Stimulated activated CD4-positive, alpha-beta T cell treated with anti-CD3 and anti-CD28 coated beads, Interleukin-15, amount 100 ng/mL, for 48 hours (primary cell): ENCODE measurements at places on chromosomes 5 and 9.

DNA sequence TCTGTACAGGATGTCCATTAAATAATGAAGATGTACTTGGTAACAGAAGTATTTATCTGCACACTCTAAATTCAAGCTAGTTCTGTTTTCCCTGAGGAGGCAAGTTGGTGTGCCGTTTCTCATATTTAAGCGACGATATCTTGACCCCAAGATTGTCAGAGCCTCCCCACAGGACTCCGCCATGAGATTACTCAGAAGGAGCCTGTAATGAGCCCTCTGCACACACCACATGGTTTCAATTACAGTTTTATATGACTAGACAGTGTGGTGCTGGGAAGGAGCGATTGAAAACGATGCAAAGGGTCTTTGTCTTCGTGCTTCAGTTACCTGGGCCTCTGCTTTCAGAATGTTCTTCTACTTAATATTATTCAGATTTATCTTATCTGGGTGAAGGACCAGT lies 840.4 kb upstream of the WWC1 start:
- DNase-seq = no peak

- no peak for DNase-seq
These were observed 45.5 kb upstream of the KIF2A start for GRCh38 chr5:62260513-62260912.

DNA sequence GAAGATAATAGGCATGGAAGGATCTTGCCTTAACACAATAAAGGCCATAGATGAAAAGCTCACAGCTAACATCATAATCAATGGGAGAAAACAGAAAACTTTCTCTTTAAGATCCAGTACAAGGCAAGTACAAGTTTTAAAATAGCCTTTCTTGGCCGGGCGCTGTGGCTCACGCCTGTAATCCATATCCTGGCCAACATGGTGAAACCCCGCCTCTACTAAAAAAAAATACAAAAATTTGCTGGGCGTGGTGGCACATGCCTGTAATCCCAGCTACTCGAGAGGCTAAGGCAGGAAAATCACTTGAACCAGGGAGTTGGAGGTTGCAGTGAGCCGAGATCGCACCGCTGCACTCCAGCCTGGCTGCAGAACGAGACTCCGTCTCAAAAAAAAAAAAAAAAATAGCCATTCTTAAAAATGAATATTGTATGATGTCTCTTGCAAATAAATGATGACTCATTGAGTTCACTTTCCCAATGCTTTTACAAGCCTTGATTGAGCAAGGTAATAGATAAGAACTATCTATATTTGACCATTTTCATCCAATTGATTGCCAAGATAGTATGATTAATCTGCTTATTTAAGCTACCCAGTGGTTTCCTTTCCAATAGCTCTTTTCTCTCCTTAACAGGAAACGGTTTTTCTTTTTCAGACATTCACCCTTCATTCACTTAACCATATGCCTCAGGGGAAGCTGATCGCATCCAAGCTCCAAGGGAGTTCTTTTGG lies 15.8 kb downstream of the CCDC152 start:
- no peak for DNase-seq

DNA sequence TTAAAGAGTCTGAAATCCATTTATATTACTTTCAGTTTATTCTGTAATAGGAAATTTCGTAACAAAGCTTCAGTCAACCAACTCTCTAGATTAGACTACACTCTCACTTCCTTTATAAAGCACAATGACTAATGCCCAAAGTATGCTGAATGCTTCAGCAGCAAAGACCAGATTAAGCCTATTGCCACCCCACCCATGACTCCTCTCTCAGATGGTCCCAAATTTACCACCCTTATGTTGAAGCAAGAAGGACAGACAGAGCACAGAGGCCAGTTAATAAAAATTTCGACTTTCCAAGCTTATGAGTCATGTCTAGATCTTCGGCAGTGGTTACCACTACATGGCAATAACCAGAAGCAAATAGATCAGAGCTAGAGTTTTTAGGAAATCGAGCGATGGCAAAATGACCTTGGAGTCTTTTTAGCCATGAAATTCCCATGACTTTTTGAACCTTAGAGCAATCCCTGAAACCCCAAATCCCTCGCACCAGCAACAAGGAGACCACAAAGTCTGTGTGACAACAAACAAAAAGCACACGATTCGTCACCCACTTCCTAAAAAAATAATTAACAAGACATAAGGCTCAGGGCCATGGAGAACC lies 287.8 kb upstream of the RASA1 start:
- DNase-seq = no peak

DNA sequence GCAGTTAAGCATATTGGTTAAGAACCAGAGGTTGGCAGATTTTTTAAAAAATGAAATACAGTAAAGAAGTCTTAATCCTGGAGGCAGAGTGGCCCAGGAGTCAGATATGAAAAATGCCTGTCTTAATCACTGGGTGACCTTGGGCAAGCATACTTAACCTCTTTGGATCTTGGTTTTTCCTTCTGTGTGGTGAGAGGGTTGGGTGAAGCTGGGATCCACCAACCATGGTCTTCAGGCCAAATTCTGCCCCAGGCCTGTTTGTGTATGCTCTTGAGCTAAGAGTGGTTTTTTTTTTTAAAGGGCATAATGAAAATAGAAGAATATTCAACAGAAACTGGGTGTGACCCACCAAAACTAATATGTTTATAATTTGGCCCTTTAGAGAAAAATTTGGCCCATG lies 20.0 kb upstream of the TEX48 start:
- no peak for DNase-seq

GRCh38 chr5:103217101-103217500 lies 41.5 kb upstream of the MACIR start:
- DNase-seq = no peak

GRCh38 chr5:106288979-106289378 lies 1381.8 kb downstream of the EFNA5 start:
- DNase-seq = no peak

- no peak for DNase-seq
These were observed 226.3 kb downstream of the DMRT2 start for GRCh38 chr9:1276474-1276873.

DNA sequence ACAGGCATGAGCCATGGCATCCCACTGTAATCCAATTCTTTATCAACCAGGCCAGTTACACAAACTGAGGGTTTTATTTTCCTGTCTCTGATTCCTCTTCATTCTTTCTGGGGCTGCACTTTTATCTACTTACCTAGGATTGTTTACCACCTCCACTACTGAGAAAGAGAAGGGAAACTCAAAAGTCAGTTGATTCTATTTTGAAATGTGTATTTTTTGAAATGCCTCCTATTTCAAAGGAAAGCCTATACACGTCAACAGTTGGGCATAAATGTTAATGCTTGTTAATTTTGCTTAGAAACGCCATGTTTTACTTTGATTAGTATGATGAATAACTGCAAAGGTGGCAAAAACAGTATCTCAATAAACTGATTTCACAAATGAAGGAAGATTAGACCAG lies 92.5 kb downstream of the MLLT3 start:
- DNase-seq = no peak

- no peak for DNase-seq
These were observed 6.5 kb downstream of the ABO start for GRCh38 chr9:133268335-133269056.

- DNase-seq = no peak
These were observed 180.4 kb downstream of the MLLT3 start for GRCh38 chr9:20441711-20442423.

DNA sequence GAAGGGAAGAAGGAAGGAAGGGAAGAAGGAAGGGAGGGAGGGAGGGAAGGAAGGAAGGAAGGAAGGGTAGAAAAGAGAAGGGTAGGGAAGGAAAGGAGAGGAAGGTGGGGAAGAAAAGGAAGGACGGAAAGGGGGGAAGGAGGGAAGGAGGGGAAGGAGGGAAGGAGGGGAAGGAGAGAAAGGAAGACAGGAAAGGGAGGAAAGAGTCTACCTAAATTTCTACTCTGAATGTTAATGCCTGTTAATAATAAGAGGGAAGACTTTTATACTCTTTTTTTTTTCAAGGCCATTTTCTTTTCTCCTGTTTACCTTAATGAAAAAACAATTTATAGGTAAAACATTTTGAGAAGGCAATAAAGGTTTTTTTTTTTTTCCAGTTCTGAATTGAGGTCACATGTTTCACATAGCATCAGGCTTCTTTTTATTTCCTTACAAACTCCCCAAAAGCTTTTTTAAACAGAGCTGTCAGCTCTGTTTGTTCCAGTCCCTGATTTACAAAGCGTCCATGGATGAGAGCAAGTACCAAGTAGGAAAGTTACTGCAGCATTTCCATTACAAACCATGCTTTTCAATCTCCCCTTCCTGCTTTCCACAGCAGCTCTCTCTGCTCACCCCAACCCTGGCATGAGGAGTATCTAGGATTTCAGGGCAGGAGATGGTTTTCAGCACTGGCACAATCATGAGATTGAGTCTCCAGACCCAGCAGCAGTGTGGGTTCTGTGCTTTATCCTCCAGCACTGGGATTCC lies 173.9 kb downstream of the GNAQ start:
- no peak for DNase-seq

DNA sequence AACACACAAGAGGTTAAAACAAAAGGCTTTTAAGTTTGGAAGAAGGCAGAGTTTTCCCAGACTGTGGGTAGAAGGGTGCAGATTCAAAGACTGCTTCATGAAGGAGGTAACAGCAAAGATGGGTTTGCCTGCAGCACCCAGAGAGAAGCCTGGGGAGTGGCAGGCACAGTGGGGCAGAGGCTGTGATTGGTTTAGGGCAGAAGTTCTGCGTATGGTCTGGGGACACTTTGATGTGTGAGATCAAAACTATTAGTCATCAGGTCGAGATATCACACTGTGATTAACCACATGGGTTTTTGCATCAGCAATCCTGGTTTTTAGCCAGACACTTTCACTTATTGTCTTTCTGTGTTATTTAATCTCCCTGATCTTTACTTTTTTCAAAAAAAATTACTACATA lies 188.8 kb upstream of the GLRA1 start:
- DNase-seq = peak; percentile 25

DNA sequence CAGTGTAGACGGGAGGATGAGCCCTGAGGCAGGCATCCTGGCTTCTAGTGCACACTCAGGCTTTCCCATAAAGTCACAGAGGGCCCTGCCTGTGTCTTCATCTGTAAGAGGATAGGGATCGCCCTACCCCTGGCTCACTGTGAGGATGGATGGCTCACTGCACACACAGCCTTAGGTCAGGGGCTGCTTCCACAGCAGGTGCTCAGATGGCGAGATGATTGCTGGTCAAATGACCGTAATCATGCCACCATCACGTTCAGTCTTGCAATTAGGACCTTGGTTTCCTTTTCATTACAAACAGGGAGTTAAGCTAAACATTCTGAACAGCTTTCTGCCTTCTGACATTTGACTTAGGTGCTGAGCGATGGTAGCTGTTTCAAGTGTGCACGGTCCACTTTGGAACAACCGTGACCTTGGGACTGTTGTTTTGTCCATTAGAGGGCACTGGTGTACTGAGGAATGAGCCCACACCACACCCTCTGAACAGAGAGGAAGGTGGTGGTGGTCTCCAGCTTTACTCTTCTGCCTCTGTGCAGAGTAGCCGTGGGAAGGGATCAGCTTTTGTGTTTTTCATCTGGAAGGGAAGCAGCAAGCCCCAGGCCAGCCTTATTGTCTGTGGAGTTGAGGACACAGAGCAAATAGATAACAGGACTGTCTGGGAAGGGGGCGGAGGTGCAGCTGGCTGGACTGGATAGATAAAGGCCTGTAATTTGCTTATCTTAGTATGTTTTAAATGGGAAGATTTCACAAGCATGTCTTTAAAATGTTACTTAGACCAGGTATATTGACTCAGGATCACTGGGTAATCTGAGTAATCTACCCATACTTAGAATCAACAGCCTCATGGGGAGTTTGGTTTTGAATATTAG lies 183.1 kb downstream of the TRIO start:
- DNase-seq = no peak

- DNase-seq = no peak
These were observed 279.1 kb upstream of the DMAC1 start for GRCh38 chr9:8078641-8079140.

DNA sequence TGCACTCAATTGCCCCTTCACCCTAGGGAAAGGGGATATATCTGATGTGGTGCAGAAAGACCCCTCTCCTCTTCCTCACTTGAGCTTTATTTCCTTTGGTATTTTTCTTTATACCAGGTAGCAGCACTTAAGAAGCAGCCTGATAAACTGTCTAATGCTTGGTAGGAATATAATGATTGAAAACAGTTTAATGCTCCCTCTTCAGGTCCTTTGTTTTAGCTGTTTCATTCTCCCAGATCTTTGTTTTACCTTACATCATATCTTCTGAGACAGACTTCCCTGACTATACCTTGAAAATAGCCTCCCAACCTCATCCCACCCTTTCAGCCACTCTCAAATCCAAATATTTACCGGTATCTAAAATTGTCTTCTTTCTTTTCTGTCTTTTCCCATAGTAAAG lies 87.9 kb downstream of the NUDT12 start:
- DNase-seq = no peak

DNA sequence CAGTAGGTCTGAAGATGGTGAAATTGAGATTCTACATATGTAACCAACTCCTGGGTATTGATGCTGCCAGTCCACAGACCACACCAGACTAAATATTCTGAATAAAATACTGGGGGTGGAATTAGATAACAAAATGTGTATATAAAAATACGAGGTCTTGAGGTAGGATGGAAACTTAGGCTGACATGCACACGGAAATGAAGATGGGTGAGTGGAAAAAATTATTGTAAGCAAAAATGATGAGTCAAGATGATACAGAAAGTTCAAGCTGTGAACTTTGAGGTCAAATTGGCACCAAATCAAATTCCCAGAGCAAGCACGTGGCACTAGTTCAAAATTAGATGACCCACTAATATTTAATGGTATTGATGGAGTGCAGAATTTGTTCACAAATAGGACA lies 713.4 kb upstream of the ACO1 start:
- no peak for DNase-seq

GRCh38 chr5:131114754-131115153 lies 50.3 kb downstream of the HINT1 start:
- DNase-seq = no peak

GRCh38 chr9:90007516-90008440 lies 403.0 kb downstream of the GADD45G start:
- no peak for DNase-seq

DNA sequence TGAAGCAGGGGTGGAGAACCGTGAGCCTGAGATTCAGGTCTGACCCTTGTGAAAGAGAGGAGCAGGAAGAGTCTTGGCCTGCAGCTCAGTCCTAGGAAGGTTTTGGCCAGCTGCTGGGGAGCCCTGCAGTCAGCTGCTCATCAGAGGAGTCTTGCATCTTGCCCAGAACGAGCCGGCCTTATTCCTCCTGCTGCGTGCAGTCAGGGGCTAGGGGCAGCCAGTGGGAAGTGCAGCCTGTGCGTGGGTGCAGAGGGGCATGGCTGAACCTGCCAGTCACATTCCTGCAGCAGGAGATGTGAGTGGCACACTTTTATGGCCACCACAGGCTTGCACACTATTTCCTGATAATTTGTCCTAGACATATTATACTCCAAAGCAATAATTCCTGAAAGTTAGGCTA lies 278.7 kb downstream of the NPR3 start:
- DNase-seq = no peak

- no peak for DNase-seq
These were observed 23.2 kb downstream of the MAP3K1 start for GRCh38 chr5:56838409-56839039.

DNA sequence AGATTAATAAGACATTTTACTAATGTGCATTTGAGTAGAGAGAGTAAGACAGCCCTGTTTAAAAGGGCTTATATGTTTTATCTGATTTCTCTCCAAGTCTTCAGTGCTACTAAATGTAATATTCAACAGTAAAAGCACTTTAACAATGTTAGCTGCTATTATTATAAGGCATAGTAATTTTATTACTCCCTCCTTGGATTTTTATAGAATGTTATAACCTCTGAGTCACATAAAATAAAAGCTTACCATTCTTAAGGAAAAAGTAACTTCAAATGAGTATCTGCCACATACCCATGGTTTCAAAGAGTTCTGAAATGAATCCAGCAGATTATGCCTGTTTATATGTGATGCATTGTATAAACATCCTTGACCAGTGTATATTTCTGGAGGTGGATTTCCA lies 19.0 kb downstream of the SPDL1 start:
- DNase-seq = no peak
